Activated T-cell treated with anti-CD3 and anti-CD28 coated beads for 1 hour (primary cell): ENCODE measurements at places on chromosomes 3 and 15.

DNA sequence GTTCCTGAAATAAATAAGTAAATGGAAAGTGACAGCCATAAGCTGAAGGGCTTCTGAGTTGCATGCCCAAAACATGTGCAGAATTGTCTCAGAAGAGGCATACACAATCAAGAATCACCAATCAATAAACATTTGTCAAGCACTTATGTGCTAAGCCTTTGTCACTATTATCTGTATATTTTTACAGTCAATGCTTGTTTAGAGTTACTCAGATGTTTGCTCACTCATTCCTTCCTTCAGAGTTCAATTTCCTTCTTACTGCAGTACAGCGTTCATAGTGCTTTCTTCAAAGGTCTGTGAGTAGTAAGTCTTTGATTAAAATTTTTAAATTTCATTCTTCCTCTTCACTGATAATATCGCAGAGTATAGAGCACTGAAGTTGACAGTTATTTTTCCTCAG is 17.2 kb downstream of the FOXL2NB start:
- DNase-seq: no peak

DNA sequence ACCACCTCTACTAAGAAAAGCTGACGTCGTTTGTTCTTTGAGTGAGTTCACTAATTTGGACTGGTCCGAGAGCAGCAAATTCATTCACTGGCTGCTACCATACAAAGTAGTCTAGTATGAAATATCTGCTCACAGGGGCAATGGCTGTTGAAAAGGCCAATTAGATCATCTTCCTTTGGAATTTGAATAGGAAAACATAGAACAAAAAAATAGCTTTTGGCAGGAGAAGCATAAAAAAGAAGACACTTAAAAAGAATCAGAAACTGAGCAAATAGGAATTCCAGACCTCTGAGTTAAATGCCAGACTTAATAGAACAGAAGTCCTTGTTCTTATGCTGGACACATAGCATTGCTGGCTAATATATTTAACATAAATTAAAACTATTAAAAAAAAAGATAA is 159.3 kb downstream of the IL1RAP start:
- DNase-seq: no peak

- no peak for DNase-seq
These were observed 156.2 kb downstream of the POLR2M start for GRCh38 chr15:57862761-57863160.

- DNase-seq: no peak
These were observed 283.6 kb upstream of the RARB start for GRCh38 chr3:25144430-25144829.

DNA sequence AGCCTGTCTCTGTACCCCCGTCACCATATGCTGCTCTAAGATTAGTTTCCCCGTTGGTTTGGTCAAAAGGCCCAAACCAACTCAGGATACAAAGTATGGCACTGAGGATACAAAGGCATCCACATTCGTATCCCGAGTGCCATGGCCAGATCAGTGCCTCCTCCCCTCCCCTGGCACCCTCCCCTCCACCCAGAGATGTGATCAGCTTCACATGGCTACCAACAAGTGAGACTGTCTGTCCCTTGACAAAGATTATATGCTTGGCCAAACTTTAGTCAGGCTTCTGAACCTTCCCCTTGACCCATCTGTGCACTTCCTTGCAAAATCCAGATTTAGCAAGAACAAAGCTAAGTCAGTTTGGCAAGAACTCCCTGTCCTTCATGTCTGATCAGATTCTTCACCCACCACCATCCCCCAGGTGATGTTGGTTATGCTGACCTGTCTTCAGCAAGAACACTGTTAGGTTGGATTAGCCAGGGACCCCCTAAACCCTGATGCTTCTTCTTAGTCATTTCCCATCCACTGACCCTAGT is 61.7 kb downstream of the KLF15 start:
- DNase-seq: no peak

- no peak for DNase-seq
These were observed 44.5 kb downstream of the ST6GAL1 start for GRCh38 chr3:186974824-186975313.

DNA sequence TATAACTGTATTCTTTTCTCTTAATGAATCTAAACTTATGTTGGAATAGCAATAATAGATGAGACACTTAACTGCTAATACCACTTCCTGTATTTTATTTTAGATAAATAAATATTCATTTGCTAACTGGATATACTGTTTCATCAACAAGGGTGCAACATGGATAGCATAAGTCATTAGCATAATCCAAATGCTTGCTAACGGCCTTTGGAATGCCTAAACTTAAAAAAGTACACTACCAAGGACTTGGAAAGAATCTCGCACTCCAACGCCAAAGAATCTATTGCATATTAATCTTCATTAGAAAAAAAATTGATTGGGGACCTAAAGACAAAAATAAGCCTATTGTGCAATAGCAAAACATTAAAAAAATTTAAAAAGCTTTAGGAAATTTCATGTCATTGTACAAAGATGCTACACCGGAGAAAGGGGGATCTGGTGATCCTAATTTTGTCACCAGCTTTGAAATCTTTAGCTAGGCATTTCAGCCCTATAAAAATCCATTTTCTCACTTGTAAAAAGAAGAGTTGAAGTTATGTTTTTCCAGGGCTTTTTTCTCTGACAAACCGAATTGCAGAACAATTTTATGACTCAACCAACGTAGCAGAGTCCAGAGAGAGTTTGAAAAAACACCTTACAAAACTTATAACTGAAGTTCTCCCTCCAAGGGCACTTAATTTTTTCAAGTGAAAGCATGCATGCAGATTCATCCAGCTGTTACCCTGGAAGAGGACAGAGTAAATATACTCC is 4.1 kb downstream of the VGLL3 start:
- no peak for DNase-seq

- no peak for DNase-seq
These were observed 7.1 kb upstream of the SSUH2 start for GRCh38 chr3:8651418-8652323.

- DNase-seq: no peak
These were observed 259.9 kb upstream of the RGMA start for GRCh38 chr15:93348711-93349545.

DNA sequence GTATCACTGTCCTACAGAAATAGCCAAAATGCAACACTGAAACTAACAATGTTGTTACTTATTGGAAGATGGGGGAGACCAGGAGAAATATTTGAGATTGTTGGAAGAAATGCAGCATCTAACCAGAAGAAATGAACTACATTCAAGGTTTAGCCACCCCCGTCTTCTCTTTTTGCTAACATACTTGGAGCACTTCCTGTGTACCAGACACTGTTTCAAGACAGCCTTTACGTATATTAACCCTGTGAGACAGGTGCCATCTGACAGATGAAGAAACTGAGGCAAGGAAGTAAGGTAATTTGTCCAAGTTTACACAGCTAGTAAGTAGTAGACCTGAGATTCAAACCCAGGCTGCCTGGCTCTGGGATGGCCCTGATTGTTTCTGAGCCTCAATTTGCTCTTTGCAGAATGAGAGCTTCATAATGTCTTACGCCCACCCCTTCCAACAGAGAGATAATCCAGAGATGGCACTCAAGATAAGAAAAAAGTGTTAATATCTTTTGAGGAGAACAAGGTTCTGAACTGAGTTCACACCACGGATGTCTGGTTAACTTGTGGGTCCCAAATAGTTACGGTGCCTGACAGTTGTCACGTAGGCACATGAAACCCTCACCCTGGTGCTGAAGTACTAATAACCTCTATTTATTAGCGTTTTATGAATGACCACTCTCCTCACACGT is 26.1 kb downstream of the RASGRP1 start:
- no peak for DNase-seq

- DNase-seq: no peak
These were observed 725 bp downstream of the SRP14 start for GRCh38 chr15:40038275-40038637.

DNA sequence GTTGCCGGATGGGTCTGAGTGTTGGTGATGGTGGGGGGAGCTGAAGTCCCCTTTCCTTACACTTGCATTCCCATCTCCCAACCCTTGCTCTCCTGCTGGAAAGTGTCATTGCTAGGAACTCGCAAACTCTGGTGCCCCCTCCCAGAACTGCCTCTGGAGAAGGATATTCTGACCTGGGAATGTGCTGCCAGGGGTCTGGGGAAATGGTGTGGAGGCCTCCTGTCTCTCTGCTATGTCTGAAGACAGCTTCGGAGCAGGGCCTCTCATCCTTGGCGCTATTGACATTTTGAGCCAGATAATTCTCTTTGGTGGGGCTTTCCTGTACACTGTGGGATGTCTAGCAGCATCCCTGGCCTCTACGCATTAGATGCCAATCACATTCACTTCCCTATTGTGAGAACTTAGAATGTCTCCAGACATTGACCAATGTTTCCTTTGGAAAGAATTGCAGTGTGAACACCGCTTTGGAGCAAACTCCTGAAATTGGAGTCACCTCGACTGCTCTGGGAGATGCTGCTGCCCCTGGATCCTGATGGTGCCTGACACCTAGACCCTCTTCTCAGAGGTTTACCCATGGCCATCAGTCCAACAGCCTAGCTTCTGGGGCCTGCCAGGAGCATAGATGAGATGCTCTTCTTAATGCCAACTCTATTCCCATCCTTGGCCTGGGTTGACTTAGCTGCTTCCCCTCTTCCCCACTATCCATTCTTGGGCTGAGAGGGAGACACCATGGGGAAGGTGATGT is 2.2 kb upstream of the KY start:
- DNase-seq: no peak

DNA sequence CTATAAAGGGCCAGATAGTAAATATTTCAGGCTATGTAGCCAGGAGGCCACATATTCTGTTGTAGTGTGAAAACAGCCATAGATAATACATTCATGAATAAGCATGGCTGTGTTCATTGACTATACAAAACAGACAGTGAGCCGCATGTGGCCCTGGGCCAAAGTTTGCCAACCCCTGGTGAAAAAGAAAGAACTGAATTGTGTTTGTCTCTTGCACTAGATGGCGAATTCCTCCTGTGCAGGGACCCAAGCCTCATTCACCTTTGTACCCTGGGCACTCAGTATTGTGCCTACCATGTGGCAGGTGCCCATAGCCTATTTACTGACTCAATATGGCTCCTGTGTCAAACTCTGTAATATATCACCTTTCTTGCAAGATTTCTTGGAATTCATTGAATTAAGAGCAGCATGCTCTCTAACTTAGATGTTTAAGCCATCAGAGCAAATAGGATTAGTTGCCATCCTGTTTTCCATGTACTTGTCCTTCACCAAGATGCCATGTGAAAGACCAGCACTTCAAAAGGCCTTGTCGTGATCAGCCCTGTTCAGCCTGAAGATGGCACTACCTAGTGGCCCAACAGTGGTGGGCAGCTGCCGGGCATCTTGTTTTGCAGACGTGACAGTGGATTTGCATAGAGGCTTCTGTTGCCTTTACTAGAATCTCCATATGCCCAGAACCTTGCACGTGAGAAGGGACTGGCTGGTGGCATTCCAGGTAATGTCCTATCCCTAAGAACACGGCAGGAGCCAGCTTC is 50.9 kb upstream of the CMTM7 start:
- DNase-seq: no peak

GRCh38 chr3:182369861-182370260 is 423.4 kb upstream of the ATP11B start:
- no peak for DNase-seq

DNA sequence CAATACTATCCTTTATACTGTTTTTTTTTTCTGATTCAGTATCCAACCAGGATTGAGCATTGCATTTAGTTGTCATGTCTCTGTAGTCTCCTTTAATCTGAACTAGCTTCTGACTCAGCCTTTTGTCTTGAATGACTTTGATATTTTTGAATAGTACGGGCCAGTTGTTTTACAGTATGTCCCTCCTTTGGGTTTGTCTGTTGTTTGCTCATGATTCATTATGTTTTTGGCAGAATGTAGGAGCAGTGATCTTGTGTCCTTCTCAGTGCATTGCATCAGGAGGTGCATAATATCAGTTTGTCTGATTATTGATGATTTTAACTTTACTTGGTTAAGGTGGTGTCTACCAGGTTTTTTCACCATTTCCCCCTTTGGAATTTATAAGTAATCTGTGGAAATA is 20.5 kb downstream of the EXOG start:
- DNase-seq: no peak

- DNase-seq: no peak
These were observed 532.4 kb upstream of the GBE1 start for GRCh38 chr3:82293867-82294266.

DNA sequence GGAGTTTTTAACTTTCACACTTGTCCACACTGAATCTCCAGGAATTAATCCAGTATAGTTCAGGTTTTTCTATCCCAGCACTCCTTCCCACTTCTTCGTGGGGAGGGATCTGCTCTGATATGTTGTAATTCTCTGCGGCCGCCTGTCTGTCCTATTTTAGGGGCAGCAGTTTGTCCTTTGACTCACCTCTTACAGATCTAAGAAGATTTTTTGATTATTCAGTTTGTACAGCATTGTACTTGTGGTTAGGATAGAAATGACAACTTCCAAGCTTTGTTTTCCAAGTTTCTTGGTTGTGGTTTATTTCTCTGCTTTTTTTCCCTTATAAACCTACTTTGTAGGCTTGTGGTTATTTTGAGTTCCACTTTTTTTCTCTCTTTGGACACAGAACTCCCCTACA is 601.7 kb downstream of the SI start:
- no peak for DNase-seq

- DNase-seq: no peak
These were observed 99.3 kb downstream of the CLDN1 start for GRCh38 chr3:190222916-190223315.

DNA sequence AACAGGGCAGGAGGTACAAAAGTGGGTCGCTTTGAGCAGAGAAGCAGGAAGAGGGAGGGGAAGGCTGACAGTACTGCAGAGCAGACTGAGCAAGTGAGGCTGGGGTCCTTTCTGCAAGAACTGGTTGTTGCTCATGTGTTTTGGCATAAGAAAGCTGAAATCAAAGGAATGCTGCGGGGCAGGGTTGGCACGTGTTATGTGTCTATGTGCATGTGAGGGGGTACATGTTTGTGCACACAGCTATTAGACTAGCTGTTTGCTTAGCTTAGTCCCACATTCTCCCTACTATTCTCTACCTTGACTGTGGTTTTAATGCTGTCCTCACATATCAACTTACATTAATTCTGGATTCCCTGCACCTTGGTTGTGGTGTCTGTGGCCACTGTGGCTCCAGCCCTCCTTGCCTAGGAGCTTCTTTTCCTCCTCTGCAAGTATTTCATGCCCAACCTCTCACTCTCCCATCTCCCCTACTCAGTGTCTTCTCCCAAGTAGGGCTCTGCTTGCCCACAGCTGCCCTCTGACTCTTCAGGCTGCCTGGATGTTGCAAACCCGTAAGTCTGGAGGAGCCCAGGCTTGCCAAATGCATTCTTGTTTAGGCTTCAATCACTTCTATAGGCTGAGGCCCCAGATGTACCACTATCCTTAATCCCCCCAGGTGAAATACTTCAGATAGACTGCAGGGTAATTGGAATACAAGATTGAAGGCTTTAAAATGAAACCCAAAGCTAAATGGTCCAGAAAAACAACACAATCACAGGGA is 4.8 kb downstream of the TAGLN3 start:
- DNase-seq: no peak

- DNase-seq: no peak
These were observed 28.2 kb downstream of the MYL3 start for GRCh38 chr3:46835054-46835453.

DNA sequence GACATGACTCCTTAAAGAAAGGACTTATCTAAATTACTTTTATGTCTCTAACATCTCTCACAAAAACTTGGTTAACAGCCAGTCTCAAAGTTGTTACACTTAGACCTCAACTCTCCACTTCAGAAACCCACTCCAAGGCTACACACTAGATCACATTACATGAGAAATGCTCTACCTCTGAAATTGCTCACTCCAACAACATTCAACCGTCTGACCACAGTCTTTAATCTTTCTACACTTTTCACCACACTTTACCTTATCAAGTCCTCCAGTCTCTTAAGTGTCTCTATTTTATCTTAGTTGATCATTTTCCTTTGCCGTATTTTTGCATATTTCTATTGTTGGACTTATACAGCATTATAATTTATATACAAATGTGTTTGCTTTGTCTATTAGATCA is 5.8 kb downstream of the SLC12A6 start:
- no peak for DNase-seq
